Stimulated activated CD8-positive, alpha-beta memory T cell treated with anti-CD3 and anti-CD28 coated beads, Interleukin-4, amount 100 ng/mL, for 4 hours (primary cell): ENCODE measurements at places on chromosomes 7 and 10.

- DNase-seq: no peak
Observed at GRCh38 chr10:2984682-2985081, 82.7 kb upstream of the PFKP start.

DNA sequence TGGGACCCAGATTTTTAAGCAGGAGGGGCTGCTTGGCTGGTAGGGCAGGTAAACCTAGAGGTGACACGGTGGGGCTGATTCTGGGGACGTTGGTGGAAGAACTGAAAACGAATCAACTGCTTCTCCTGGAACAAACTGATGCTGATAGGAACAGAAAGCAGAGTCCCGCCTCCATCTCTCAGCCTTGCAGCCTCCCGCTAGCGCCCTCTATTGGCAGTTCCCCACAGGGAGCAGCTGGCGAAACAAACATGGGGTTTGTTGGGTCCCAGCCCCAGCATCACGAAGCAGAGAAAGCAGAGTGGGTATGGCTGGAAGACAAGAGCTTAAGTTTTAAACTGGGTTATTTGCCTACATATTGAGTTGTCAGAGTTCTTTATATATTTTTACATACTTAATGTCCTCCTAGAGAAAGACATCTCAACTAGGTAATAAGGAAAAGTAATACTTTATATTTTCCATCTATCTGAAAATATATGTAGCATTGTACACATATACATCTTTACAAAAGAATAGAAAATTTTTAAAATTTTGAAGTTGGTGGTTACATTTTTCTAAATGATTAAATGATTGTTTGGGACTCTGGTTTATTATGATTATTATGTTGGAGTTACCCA, 42.3 kb upstream of the FOXI2 start:
- no peak for DNase-seq

GRCh38 chr10:29048506-29048905, 240.4 kb upstream of the LYZL1 start:
- DNase-seq: no peak

GRCh38 chr10:126736727-126737126, 66.2 kb upstream of the C10orf90 start:
- DNase-seq: no peak

DNA sequence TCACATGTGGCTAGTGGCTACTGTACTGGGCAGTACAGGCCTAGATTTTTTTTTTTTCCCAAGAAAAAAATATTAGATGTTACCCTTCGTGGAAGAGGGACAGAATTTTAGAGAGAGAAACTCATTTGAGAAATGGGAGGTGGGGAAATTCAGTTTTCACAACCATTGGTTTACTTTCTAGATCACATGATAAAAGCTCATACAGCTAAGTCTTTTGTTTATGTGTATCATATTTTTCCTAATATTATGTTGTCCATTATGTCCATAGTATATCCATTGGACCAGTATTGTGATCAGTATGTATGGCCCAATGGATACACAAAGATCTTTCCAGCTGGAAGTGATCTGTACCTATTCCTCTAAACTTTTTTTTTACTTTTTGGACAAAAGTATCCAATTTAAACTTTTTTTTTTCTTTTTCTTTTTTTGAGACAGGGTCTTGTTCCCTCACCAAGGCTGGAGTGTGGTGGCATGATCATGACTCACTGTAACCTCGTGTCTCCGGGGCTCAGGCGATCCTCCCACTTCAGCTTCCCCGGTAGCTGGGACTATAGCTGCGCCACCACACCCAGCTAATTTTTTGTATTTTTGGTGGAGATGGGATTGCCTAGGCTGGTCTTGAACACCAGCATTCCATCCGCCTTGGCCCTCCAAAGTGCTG, 4.1 kb downstream of the CALU start:
- DNase-seq: no peak

GRCh38 chr7:150990416-150991186, at the start of gene NOS3:
TSS of gene NOS3 (plus strand) at chr7:150991017. CDS start at chr7:150993804, 2,787 bp downstream.
- DNase-seq: no peak

DNA sequence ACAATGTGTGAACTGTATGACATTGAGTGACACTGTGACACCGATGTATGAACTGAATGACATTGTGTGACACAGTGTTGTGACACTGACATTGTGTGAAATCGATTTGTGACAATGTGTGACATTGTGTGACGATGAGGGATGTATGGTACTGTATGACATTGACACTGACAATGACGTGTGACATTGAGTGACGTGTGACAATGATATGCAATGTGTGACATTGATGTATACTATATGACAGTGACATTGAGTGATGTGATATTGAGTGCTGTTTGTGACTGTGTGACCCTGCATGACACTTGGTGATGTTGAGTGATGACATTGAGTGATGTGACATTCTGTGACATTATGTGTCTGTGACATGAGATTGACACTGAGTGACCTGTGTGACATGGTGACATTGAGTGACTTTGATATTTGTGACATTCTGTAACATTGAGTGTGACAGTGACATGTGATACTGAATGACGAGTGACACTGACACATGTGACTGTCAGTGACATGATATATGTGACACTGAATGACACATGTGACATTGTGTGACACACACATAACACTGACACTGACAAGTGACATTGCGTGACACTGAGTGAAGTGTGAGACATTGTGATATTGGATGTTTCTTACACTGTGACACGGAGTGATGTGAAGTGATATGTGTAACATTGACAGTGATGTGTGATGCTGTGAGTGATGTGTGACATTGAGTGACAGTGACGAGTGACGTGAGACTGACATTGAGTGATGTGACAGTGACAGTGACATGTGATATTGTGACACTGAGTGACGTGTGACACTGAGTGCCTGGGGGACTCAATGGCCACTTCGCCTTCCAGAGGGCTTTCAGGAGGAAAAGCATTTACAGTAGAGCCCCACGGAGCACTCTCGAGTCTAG, 167.5 kb downstream of the PRKAG2 start:
- DNase-seq: no peak

DNA sequence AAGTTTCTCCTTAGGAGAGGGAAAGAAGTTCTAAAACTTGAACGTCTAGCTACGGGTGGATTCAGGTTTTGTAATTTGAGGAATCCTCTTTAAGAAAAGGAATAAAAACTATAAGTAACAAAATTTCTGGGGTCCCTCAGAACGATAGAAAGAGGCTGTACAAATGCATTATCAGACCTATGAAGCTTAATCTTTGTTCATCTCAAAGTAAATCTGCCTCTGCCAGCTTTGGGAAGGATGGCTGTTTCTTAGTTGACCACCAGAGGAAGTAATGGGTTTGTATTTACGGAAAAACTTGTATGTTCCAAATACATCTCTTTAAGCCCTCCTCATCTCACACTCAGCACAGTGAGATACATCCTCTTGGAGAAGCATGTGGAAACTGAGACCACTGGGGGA, 864 bp downstream of the PSTK start:
- DNase-seq: no peak

GRCh38 chr7:51261117-51261835, 55.3 kb downstream of the COBL start:
- no peak for DNase-seq

DNA sequence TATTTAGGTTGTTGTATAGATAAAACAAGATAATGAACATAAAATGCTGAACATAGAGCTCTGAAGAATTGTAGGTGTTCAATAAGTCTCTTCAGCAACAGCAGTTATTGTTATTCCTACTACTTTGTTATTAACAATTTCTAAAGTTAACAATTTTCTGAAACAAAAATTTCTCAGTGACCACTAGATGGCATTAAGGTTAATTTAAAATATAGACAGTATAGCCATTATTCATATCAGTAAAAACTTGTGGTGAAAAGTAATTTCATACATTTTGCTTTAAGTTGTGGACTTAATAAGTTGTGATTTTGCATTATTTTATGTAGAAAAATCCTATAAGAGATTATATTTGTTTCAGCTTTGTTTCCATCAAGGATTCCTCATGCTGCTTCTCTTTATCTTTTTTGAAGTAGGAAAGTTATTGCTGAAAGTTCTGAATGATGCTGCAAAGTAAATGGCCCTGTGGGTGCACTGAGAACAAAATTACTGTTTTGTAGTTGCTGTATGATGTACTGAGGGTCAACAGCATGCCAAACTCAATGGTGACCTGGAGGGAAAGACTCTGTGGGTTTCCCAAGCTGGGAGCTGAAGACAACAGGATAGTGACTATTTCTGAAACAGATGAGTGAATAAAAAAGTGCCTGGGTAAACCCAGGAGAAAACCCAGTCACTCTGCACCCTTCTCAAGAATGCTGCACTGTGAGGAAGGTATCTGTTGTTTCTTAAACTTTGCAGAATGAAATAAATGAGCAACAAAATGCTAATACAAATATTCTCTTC, 253.6 kb downstream of the KIF20B start:
- DNase-seq: no peak

- no peak for DNase-seq
Observed at GRCh38 chr10:11720260-11720741, 21.9 kb upstream of the ECHDC3 start.

DNA sequence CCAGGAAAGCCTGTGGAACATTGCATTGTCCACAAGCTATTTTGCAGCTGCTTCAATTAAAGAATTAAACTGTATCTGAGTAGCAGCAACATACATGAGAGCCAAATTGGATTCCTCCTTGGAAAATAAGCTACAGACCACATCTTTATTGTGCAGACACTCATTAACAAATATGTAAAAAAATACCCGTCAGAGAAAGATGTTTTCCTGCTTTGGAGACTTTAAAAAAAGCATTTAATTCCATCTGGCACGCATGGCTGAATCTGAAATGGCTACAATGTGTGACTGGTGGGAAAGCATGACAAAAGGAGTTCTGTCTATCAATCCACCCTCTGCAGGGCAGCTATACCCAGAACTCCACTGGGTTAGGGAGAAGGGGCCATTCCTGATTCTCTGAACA, 73.1 kb upstream of the HPS1 start:
- no peak for DNase-seq

GRCh38 chr10:107059872-107060271, 104.6 kb downstream of the SORCS1 start:
- no peak for DNase-seq

GRCh38 chr7:92057375-92057774, 76.9 kb downstream of the CYP51A1 start:
- DNase-seq: no peak

DNA sequence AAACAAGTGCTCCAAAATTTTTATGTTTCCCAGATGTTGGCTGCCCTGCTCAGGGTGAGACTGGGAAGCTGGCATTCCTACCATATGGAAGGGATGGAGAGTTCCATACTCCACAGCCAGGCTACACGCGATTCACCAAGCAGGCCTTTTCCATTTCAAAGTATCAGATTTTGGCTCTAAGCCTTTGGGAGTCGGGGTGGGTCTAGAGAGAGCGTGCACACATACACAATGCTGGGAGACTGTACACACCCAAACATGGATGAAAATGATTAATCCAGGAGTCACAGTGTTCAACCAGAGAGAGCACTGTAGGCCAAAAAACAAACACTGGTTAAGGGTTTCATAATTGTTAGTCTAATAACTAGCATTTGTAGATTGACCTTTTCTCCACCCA, 295.0 kb downstream of the BICC1 start:
- DNase-seq: no peak

GRCh38 chr10:127276794-127277462, 80.5 kb upstream of the INSYN2A start:
- no peak for DNase-seq

GRCh38 chr10:118062798-118063238, 16.1 kb upstream of the RAB11FIP2 start:
- no peak for DNase-seq

- no peak for DNase-seq
Observed at GRCh38 chr10:13943735-13944398, 357.1 kb downstream of the PRPF18 start.

DNA sequence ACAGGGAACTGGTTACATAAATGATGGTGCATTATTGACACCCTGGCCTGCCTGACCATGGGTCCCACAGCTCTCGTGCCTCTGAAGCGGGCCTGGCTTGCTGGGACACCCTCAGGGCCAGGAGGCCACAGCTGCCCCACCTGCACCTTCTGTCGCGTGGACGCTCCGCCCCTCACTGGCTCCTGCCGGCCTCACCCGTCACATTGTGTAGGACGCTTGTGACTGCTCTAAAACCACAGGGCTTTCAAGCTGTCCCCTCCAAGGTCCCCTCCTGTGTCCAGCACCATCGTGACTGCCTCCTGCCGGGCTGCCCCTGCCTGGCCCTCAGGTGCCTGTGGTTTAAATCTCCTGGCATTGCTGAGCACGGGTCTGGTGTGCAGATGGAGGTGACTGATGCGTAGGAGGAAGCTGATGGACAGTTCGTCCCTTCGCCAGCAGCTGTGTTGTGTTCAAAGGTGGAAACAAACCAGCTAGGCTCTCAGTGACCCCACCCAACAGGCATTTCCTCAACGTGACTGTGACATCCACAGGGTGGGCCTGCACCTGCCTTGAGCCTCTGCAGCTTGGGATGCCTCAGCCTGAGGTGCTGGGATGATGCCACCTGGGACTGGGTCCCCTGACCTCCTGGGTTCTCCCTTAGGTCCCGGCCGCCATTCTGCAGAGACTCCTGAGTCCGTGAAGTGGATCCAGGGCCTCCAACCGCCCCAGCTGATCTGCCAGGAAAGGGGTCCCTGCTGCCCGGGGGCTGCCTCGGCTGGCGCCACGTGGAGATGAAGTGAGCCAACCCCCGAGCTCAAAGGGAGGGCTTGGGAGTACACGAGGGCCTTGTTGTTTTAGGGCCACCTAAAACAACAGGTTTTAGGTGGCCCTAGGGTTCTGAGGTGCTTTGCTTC, 148.5 kb downstream of the WDR37 start:
- no peak for DNase-seq

- no peak for DNase-seq
Observed at GRCh38 chr10:54587971-54588370, 213.1 kb downstream of the PCDH15 start.

DNA sequence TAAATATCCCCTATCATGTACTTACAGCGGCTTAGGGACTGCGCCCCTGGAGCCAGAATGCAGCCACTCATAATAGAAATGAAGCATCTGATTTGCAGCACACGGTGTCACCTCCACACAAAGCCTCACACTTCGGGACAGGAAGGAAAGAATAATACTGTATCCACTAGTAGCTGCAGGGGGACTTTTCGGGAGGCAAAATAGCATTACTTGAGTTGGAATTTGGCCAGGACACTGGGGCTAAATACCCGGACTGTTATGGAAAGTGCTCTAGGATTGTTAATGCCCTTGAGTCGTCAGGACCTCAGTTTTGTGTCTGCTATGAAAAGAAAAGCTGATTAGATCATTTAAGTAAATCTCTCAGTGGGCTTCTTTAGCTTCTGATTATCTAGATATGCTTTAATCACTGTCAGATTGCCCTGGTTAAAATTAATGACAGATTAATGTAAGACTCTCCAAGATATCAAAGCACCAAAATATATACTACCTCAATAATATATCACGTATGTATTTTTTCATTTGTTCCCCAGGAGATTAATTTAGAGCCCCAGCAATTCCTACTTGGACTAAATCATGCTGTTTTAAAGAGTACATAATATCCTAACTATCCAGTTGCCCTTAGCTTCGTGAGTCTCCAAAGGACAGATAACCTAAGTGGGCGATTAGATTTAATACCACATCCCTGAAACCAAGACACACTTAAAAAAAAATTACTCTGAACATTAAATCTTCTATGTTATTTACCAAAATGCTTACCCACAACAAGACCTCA, 173.0 kb upstream of the NEBL start:
- DNase-seq: no peak

GRCh38 chr10:71737001-71737833, 17.6 kb upstream of the C10orf105 start:
- no peak for DNase-seq

- no peak for DNase-seq
Observed at GRCh38 chr7:120014925-120015465, 258.0 kb upstream of the KCND2 start.
